Astrocyte (in vitro differentiated cells and primary cell): ENCODE measurements at places on chromosomes 12 and 14. TPM values are rescaled to one million over a fixed set of nuclear protein-coding genes. Genes with fewer than 3 reads are reported as not detected.

DNA sequence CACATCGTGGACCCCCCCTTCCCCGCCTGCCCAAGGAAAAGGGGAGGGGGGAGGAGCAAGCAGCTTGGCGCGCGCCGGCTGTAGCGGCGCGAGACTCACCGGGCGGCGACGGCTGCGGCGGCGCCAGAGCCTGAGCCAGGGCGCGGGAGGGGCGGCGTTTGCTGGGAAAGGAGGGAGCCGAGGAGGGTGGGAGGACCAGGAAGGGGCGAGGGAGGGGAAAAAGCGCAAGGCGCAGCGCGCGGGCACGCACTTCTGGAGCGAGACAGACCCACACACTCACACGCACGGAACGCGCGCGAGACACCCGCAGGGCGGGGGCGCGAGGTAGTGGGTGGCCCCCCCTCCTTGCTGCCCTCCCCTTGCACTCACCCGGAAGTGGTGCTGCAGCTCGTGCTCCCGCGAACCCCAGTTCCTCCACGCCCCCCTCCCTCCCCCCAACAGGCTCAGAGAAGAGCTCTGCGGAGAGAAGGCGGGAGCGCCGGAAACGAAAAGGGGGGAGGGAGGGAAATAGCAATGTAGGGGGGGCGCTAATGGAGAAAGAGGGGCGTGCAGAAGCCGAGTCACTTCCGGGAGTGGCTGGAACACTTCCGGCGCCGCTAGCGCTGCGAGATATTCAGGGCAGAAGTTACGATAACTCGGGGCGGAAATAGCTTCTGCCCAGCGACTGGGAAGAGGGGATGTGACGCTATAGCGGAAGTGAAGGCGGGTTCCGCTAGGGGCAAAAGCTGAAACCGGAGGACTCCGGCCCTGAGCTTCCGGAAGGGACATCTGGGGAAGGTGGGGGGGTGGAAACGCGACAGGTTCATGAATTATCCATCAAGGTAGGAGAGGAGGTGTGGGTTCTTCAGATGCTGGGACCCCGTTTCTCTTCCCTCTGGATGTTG is at the start of gene ZNF384:
Gene ZNF384, minus strand, starts transcription at position 377 of the 884 bp plus-strand sequence. CDS start 9,855 bp downstream, outside the sequence.
- DNase-seq: peak; percentile 98

GRCh38 chr12:103960616-103961227 is 5.0 kb upstream of the TDG start:
- DNase-seq: no peak

- DNase-seq: no peak
These were observed 716.6 kb downstream of the BCL11B start for GRCh38 chr14:98555440-98555839.

GRCh38 chr14:59458486-59458885 is 6.7 kb downstream of the GPR135 start:
- DNase-seq: no peak

- DNase-seq: peak; percentile 93
These were observed 58.1 kb upstream of the PCED1B start for GRCh38 chr12:47021298-47021697.

- DNase-seq: peak; percentile 10
These were observed 18.8 kb upstream of the FLVCR2 start for GRCh38 chr14:75559451-75560222.

DNA sequence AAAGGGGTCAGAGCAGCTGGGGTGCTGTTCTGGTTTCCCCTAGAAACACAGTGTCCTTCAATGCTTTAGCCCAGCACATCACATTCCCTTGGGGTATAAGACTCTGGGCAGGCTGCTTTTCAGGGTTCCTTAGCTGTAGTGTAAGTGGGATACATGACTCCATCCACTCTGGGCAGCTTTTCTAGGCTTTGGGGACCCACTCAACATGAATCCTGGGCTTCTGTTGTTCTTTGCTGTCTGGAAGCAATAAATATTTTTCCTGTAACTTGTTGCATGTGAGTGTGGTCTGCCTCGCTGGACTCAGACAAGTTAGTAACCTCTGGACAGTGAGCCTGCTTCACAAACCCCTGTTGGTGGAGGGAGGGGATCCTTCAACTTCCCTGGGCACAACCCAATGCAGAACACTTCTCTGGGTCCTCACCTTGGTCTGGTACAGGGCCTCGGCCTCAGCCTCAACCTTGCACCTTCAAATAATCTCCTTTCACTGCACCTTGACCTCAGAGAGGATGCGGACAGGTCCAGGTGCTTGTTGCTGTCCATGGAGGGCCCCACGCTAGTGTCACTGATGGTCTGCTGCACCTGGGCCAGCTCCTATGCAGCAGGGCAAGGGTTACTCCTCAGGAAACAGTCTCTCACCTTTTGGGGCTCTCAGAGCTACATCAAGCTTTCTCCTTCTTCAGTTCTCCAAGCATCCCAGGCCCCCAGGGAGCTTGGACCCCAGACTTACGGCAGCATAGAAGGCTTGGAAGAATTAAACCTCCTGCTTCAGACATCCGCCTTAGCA is 13.5 kb upstream of the KRT73 start:
- no peak for DNase-seq

DNA sequence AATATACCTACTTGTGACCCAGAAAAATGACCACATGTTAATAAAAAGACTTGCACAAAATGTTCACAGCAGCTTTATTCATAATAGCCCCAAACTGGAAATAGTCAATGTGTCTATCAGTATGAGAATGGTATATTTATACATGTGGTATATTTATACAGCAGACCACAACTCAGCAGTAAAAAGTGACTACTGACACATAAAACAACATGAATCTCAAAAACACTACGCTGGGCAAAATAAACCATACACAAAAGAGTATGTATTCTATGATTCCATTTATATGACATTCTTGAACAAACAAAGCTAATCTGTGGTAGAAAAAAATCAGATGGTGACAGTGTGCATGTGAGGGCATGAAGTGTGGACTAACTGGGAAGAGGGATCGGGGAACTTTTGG is 35.1 kb downstream of the ARF6 start:
- DNase-seq: no peak

GRCh38 chr14:102927878-102928411 is 5.5 kb downstream of the AMN start:
- DNase-seq: no peak

DNA sequence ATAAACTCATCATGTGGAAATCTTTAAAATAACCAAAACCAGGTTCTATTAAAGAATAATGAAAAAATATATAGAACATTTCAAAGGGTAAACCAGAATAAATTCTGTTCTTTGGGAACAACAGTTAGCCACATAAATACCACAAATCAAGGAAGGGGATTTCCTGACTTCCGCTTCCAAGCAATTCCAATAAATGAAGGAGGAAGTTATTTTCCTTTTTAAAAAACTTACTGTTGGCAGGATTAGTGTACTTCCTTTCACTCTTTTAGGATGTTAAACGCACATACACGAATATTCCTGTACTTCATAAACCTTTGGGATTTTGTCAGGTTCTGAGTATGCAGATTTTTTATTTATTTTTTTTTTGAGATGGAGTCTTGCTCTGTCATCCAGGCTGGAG is 13.7 kb upstream of the LIMA1 start:
- DNase-seq: no peak

DNA sequence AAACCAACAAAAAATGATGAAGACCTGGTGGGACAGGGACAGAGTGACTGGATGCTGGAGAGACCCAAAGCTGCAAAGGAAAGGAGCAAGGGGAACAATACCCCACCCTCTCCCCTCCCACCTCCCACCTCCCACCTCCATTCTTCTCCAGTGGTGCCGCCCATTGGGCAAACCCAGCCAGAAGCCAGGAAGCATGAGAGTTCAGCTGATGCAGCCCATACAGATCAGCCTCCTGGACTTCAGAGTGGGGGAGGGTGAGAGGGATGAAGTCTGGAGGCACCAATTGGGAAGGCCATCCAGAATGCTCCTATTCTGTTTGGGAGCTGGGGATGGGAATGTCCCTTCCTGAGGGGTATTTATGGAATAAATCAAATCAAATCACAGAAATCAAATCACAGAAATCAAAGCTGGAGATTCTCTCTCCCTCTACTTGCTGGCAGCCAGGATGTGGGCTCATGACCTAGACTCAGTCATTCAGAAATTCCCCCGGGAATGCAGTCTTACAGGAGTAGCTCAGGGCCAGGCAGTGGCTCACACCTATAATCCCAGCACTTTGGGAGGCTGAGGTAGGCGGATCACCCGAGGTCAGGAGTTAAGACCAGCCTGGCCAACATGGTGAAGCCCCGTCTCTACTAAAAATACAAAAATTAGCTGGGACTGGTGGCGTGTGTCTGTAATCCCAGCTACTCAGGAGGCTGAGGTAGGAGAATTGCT is 31.1 kb downstream of the IRF2BPL start:
- peak; percentile 17 for DNase-seq

GRCh38 chr12:50569321-50569720 is 64.5 kb downstream of the DIP2B start:
- DNase-seq: no peak

GRCh38 chr12:25056486-25057130 is 107.7 kb upstream of the BCAT1 start:
- no peak for DNase-seq

- DNase-seq: peak; percentile 59
These were observed 153.1 kb downstream of the ANO6 start for GRCh38 chr12:45368841-45369489.

DNA sequence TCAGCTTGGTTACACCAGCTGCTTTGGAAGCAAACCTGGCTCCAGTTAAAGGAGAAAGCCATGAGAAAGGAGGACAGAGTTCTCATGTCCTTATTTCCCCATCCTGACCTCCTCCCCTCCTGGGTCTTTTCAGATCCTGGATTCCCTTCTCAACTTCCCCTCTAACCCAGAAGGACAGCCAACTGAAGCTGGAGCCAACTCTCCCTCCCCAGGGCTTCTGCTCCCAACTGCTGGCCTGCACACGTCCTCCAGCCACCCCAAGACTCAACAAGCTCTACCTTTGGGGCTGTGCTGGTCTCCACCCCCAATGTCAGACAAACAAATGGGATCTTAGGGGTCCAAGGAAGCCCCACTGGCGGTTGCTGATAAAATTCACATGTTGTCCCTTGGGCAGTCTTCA is 651.1 kb upstream of the TBX3 start:
- DNase-seq: no peak

DNA sequence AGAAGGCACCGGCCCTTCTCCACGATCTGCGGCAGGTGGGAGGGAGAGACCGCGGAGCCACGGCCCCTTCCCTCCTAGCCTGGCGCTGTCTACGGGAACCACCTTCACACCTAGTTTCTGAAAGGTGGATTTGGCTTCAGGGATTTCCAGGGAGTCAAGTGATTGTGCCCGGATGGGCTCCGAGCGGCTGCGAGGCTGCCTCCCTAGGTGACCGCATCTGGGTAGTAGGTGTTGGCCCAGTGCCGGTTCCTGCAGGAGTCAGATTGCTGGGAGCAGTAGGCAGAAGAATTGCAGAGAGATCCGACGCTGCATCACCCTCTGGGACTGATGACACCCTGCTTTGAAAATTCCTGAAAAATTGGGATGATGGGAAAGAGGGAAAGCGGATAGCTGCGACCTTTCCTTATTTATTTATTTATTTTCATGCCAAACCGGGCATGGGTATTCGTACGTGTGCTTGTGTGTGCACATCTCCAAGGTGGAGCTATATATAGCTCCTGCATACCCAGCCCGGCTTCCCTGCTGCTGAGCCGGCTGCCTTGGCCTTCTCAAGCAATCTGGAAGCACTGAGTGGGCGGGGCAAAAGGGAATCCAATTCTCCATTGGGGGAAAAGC is 1.1 kb downstream of the CNTN1 start:
- DNase-seq: no peak

DNA sequence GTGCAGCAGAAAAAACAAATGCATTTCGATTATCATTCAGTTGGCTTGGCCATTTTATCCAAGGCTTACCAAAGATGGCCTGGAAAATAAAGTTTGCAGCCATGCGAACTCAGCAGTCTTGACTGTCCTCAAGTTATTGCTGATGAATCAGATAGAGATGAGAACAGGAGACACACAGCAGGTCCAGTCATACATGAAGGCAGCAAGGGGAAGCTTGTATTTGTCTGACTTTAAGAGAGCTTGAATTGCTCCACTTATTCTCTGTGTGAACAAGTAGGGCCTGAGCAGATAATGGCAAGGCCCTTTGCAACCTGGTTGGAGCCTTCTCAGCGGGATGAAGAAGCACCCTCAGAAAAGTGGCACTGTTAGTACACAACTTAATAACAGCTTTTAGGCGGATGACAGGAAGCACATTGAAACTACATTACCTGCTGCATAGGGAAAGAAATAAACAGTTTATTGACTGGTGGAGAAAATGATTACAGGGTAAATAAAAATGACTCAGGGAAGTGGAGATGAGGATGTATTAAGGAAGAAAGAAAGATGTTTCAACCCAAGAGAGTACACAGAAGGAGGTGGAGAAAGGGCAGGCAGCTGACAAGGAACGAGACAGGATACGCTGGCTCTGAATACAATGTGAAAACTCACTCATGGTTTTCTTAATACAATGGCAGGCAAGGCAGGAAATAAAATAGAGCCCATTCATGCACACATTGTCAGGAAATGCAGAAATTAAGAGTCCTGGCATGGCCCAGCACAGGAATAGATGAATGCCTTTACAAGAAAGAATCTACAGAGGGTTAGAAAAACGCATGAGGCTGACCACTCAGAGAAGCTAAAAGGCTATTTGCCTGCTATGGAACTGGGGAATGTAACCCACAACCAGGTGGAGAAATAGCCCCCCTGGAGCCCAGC is 128.4 kb downstream of the GALC start:
- no peak for DNase-seq

- DNase-seq: peak; percentile 55
These were observed 140.8 kb downstream of the TTC7B start for GRCh38 chr14:90675399-90675798.

DNA sequence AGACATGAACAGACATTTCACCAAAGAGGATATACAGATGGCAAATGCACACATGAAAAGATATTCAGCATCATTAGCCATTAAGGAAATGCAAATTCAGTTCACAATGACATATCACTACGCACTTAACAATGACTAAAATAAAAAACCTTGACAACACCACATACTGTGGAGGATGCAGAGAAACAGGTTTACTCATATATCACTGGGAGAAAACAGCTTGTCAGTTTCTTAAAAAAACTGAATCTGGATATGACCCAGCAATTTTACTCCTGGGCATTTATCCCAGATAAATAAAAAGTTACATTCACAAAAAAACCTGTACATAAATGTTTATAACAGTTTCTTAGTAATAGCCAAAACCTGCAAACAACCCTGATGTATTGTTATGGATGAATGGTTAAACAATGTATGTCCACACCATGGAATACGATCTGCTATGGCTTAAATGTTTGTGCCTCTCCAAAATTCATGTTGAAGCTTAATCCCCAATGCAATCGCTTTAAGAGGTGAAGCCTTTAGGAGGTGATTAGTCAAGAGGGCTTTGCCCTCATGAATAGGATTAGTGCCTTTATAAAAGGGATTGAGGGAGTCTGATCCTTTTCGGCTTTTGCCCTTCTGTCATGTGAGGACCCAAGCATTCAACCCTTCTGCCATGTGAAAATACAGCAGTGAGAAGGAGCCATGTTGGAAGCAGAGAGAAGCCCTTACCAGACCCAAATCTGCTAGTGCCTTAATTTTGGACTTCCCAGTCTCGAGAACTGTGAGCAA is 36.0 kb upstream of the PPP4R3A start:
- DNase-seq: no peak

Gene CACNA2D4
- 0.09 and 0.26 TPM in 2 replicates for total RNA-seq

Gene PARPBP
- 4.5 and 5.8 TPM in 2 replicates for total RNA-seq

Gene TAS2R30
- total RNA-seq: 1.3 and 1.7 TPM in 2 replicates

Gene DYNLL1
- total RNA-seq: 490 and 500 TPM in 2 replicates

Gene OR4E2
- not detected in 2 replicates for total RNA-seq
